Stimulated activated effector memory CD8-positive, alpha-beta T cell treated with anti-CD3 and anti-CD28 coated beads, Interleukin-12 subunit alpha, Interleukin-12 subunit beta, amount 100 ng/mL, for 72 hours (primary cell): ENCODE measurements at places on chromosomes 4 and X.

DNA sequence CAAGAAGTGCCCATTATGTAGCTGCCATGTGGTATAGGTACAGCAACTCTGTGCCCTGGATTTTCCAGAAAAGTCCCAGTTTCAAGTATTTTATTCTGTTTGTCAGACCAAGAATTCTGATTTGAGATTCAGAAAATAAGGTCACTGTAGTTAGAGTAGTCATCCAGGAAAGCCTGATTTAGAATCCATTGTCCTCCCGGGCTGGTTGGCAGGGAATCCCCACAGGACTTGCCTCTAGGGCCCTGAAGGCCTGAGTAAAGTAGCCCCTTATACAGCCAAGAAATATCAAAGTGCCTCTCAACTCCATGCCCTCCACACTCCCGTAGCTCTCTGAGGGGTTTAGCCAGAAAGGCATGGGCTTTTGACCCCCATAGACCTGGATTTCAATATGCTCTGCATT lies 36.3 kb downstream of the RTL5 start:
- DNase-seq = no peak

GRCh38 chr4:16916031-16916430 lies 17.6 kb upstream of the LDB2 start:
- DNase-seq = no peak

DNA sequence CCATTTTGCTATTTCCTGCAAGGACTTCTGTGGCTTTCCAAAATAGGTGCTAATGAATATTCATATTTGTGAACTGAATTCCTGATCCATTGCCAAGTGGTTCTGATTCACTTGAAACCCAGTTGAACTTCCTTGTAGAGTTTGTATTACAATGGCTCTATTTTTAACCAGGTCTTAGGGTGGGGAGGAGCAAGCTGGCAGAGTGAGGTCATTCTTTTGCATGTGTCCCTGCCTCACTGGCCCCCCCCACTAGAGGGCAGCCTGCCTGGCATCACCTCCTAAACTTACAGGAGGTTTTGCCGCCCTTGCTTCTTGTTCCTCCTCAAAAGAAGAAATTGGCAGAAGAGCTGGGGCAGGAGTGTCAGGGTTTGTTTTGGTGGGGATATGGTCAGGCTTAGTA lies 10.5 kb downstream of the PTTG2 start:
- DNase-seq = peak; percentile 63

GRCh38 chrX:111581086-111581485 lies 69.6 kb downstream of the SERTM2 start:
- no peak for DNase-seq

- DNase-seq = no peak
These were observed 114.8 kb downstream of the BCOR start for GRCh38 chrX:39982948-39983347.

DNA sequence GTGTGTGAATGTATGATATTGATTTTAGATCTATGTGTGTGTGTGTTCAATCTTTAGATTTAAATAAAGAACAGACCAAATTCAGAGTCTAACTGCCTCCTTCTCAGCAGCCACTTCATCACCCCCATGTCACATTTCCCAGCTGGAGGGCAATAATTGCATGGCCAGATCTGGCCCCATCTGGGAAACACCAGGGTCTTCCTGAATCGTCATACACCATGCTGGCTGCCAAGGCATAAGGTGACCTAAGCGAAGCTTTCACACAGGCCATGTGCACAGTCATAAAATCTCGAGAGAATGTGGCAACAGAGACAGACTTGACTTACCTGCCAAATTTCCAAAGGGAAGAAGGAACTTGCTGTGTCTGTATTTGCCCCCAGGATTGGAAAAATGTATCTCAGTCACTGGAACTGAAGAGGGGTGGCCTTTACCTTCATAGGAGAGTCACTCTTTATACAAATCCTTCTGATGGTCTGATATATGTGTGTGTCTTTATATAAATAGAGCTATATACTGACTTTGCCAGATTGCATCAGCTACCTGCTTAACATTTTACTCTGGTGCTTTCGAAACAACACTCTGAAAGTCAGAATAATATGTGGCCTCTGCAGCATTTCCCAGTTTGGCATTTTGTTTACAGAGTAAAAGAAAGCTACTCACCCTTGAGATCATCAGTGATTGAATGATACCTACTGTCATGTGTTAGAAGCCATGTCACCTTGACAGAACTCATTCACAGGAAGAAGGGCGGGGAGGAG lies at the start of gene PLAC1:
Gene PLAC1 (minus strand): TSS at position 470 of the 758 bp plus-strand sequence. CDS start 91,789 bp downstream, outside the sequence.
- DNase-seq = no peak

GRCh38 chrX:25721564-25721963 lies 416.6 kb upstream of the MAGEB18 start:
- no peak for DNase-seq

- DNase-seq = no peak
These were observed 119.8 kb upstream of the TSPAN5 start for GRCh38 chr4:98778206-98778605.

- DNase-seq = peak; percentile 47
These were observed 89.5 kb downstream of the OR13H1 start for GRCh38 chrX:131633285-131633917.

DNA sequence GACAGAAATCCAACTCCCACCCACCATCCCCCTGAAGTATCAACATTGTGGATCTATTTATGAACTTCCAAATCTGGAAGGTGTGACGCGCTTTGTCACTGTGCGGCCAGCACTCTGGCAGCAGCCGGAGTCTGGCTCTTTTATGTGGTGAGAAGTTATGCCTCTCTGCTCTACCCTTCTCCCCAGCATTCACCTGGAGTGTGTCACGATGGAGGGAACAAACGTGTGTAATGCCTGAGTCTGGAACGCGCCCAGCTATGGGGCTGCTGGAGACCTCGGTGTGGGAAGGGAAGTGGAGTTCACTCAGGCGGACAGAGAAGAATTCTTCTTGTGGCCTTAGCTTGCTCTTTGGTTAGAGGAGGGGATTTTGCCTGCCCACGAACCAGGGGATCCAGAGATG lies 222.1 kb upstream of the RPL34 start:
- DNase-seq = no peak

GRCh38 chrX:857376-857775 lies 226.8 kb downstream of the SHOX start:
- DNase-seq = no peak

GRCh38 chrX:154534526-154535322 lies 11.9 kb downstream of the G6PD start:
- DNase-seq = peak; percentile 90

GRCh38 chr4:138891631-138892031 lies 124.0 kb upstream of the NOCT start:
- no peak for DNase-seq

- no peak for DNase-seq
These were observed 66.5 kb downstream of the EFNB1 start for GRCh38 chrX:68895341-68895755.

GRCh38 chr4:182215148-182215547 lies 28.1 kb upstream of the TENM3 start:
- no peak for DNase-seq

DNA sequence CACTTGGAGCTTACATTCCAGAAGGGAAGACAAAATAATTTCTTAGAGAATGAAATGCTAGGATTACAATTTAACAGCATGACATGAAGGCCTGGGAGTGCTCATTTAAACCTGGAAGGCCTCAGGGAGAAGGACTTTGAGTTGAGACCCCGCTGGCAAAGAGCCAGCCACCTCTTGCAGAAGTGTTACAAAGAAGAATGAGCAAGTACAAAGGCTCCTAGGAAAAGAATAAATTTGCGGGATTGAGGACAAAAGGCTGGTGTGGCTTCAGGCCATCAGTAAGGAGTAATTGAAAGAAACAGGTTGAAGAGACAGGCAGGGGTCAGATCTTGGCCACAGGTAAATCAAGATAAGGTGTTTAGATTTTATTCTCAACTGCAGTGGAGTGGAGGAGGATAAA lies 3.1 kb upstream of the ELOVL6 start:
- DNase-seq = no peak

GRCh38 chr4:118745357-118745756 lies 60.2 kb downstream of the METTL14 start:
- no peak for DNase-seq

DNA sequence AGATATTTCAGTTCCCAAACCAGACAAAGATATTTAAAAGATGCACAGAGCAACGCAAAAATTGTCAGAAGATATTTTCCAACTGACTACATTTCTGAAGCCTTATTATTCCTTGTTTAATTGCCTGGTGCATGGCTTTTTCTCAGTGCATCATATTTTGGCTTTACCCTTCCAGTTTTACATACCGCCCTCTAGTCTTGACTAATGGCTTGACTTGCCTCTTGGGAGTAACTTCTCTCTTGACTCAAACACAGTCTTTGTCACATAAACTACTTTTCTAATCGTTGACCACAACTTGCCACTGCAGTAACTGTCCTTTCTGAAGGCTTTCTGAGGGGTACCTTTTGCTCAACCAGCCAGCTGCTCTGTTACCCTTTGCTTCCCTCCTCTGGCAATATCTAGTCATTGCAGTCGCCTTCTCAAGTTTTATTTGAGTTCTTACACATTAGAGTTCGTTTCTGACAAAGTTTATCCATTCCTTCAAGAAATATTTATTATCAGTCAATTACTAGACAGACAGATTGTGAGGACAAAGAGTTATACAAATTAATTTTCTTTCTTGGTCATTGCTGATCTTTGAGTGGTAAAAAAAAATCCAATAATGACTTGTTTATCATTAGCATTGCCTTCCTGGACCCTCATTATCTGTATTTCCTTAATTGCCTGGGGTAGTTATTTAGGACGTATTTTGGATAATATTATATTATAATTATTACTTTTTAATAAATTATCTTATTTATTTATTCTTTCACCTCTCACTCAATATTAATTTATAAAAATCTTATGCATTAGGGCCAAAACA lies 506.9 kb upstream of the PCDH10 start:
- no peak for DNase-seq

DNA sequence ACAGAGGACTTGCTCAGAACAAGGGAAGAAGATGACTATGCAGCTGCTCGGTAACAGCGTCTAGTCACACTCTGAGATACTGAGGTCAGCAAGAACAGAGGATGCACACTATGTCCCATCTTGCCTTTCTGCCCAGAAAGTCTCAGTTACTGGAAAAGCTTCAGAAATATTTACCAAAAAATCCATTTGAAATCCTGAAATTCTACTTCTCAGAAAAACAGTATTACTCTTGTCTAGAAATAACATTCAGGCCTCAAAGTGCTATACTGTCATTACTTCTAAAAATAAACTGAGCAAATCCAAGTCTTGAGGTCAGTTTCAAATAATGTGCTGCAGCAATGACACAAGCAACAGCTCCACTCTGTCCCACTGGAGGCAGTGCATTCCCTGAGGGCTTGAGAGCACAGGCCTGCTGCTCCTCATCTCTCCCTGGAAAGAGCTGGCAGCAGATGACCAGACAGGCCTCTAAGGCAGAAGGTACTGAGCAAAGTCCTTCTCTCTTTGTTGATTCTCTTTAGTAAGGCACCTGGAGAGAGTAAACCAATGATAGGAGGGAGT lies 76.9 kb downstream of the CAMK2D start:
- peak; percentile 65 for DNase-seq

- no peak for DNase-seq
These were observed 109.3 kb upstream of the BMP2K start for GRCh38 chr4:78666830-78667258.

DNA sequence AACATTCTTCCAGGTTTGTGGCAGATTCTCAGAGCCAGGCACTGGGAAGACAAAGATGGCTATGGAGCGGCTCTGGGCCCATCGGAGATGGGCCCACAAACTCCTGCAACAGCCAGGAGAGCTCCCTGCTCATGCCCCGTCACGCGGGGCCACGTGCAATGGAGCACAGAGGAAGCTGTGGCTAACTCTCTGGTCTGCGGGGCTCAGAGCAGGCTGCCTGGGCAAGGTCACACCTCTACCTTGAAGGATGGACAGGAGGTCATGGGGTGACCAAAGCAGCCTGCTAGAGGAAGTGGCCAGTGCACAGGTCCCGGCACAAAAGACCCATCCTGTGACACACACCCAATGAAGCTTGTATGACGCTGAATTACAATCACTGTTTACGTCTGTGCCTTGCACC lies 45.2 kb downstream of the C4orf50 start:
- no peak for DNase-seq

- DNase-seq = no peak
These were observed 63.8 kb downstream of the SEPSECS start for GRCh38 chr4:25096251-25096980.

GRCh38 chrX:102712981-102713625 lies 855 bp downstream of the GPRASP2 start:
- no peak for DNase-seq

- DNase-seq = no peak
These were observed 109.1 kb upstream of the VMA21 start for GRCh38 chrX:151287954-151288353.

DNA sequence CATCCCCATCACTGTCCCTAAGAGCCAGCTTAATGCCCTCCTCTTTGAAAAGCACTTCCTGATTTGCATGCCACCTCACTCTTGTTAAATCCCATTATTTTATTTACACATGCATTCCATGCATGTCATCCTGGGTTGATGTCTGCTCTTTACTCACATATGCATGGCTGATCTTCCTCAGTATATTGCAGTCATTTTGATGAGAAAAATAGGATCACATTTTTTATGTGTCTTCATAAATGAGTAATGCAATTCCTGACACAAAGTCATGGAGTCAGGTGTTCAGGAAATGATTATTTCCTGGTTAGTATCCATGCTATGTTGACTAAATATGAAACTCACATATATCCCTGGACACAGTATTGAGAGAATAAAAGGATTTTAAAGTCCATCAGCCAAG lies 204.7 kb downstream of the SLIT2 start:
- DNase-seq = no peak

DNA sequence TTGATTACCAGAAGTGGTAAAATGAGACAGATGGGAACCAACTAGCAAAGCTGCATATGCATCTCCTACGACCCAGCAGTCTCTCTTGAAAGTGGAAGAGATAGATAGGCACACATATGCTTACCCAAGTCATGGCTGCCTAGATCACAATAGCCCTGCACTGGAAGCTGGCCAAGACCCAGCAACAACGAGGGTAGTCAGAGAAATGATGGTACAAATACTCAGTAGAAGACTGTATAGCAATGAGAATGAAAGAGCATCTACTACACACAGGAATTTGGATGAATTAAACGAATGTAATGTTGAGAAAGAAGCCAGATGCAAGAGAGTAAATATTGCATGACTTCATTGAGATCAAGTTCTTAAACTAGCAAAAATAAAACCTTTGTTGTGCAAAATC lies 100.3 kb upstream of the FAT1 start:
- DNase-seq = no peak

DNA sequence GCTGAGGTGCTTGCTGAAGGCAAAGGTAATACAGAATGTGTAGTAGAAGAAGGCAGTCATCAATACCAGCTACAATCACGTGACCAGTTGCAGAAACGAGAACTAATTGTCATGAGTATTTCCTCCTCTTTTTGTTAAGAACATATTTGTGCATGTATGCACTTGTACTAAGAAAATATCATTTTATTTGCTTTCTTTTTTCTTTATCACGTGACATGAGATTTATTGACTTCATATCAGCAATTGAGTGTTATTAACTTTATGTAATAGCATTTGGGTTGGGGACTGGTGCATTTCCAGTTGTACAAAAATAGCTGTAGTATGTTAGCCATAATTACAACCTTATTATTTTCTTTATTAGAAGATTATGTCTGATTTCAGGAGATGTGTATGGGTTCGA lies 90.0 kb downstream of the MAGEE1 start:
- no peak for DNase-seq
